ENCODE measurements at places on chromosomes 1 and 21.

DNA sequence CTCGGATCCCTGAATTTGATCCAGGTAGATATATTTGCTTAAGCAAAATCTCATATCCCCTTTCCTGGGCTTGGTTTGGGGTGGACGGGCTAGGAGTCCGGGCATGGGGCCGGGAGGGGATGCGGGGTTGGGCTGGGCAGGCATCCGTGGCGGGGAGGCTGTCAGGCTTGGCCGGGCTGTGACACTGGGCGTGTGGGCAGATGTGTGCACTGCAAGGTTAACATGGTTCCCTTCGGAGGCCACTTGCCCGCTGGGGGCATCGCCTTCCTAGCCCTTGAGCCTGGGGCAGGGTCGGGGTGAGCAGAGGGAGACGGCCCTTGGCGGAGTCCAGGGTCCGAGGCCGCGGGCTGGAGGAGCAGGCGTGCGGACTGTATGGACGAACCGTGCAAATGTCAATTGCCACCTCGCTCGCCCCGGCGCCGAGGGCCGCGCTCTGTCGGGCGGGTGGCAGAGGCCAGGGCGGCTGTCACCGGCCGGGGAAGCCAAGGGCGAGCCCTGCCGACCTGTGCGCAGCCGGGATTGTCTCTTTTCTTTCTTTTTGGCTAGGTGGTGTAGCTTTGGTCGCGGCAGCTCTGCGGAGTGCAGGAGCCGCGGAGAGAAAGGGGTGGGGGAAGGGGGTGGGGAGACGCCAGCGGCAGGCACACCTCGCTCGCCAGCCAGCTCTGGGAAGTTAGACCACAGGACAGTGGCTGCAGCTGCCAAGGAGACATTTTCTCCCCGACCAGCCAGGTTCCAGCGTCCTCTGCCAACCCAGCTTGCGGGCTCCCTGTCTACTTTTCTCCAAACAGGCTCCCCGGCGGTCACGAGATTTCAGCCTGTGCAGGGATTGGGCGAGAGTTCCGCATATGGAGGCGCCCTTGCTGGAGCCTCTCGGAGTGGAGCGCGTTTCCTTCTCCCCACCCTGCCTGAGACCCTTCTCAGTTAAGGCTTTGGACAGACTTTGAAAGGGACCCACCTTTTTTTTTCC lies 1.3 kb downstream of the RCOR3 start:
- DNase-seq = peak; percentile 39

- DNase-seq = no peak
Measured at GRCh38 chr1:165389609-165390008, 33.1 kb upstream of the LMX1A start.

- no peak for DNase-seq
Measured at GRCh38 chr1:181459067-181459466, 24.2 kb upstream of the CACNA1E start.

GRCh38 chr1:218347723-218348627 lies 2.8 kb downstream of the TGFB2 start:
- no peak for DNase-seq

GRCh38 chr1:216616425-216616824 lies 106.8 kb downstream of the ESRRG start:
- DNase-seq = no peak

DNA sequence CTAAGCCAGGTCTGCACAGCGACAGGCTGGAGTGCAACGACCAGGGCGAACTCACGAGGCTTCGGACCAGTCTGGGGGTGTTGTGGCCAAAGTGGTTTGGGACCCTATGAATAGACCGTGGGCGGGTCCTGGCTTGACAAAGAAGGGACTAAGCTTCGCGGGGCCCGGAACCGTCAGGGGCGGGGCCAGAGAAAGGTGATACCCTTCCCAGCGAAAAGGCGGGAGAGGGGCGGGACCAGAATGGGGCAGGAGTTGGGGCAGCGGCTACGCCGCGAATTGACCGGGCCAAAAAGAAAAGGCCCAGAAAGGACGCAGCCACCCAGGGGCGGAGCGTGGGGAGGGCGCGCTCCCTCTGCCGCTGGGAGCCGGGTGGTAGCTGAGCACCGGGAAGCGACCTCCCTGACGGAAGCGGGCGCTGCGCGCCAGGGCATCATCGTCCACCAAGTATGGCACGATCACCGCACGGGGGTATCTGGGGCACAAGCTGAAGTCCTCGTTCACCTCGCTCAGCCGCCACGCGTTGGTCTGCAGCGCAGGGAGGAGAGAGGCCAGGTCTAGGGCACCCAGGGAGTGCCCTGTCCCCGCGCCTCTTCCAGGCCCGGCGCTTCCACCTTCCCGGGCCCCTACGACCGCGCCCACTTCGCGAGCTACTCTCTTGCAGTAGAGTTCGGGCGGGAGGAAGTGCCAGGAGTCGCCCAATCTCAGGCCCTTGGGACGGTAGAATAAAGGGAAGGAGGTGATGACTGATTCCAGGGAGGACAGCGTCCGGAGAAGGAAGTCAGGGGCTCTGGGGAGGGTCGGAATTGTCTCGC lies 6.7 kb upstream of the FAM167B start:
- no peak for DNase-seq

DNA sequence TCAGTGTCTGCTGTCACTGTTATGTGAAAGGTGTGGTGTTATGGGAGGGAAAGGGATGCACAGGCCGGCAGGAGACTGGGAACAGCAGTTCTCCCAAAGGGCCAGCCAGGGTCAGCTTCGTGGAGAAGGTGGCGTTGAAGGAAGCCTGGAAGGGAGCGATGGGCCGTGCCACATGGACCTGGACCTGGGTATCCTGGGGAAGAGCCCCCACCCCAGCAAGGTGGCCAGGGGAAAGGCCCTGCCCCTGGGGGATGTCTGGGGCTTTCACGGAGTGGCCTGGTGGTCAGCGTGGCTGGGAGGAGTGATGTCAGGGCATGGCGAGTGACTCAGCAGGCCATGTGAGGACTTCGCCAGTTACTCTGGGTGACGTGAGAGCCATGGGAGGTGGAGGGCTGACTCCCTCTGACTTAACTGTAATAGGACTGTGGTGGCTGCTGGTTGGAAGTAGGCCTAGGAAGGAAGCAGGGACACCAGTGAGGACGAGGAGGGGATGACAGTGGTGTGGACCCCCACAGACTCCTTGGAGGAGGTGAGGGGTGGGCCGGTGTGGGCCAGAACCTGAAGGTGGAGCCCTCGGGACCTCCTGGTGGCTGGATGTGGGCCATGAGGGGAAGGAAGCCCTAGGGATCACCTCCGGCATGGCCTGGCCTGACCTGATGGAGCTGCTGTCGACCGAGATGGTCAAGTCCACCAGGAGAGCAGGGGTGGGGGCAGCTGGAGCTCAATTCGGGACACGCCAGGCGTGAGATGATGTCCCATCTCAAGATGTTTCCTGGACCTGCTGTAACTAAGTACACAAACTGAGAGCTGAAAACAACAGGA lies 54.5 kb downstream of the BACE2 start:
- DNase-seq = no peak

DNA sequence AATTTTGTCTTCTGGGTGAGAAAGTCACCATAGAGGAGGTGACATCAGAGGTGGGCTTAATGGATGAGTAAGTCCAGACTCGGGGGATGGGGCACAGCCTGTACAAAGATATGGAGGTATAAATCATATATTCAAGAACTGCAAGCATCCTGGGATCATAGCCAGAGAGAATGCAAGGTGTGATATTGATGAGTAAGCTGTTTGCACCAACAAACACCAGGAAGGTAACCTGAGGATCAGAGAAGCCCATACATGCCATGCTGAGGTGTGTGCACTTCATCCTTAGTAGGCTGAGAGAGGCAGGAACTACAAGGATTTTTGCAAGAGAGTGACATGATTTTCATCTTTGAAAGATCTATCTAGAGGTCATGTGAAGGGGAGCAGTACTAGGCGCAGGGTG lies 306.4 kb downstream of the HHAT start:
- no peak for DNase-seq

- no peak for DNase-seq
Measured at GRCh38 chr1:46512135-46512791, 22.6 kb downstream of the DMBX1 start.

- no peak for DNase-seq
Measured at GRCh38 chr1:34612091-34612827, 142.6 kb upstream of the GJB5 start.

DNA sequence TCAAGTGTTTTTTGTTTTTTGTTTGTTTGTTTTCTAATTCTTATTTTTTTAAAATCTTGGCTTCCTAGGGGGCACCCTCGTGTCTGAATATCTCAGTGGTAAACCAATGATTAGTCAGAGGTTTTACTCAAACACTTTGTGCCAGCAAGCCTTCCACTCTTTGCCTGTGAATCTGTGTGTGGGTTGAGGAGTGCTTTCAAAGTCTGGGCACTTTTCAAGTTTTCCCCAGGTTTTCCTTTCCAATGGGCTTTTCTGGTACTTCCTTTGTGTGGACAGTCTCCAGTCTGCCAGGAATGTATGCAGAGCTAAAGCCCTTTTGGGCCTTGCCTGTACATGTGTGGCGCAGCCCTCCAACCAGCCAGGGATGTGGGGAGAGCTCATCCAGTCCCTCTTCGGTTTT lies 9.7 kb upstream of the PPIE start:
- no peak for DNase-seq

GRCh38 chr1:94385308-94385929 lies 32.8 kb upstream of the ABCD3 start:
- DNase-seq = no peak

GRCh38 chr1:23159963-23160877 lies 8.4 kb downstream of the LUZP1 start:
- DNase-seq = no peak

DNA sequence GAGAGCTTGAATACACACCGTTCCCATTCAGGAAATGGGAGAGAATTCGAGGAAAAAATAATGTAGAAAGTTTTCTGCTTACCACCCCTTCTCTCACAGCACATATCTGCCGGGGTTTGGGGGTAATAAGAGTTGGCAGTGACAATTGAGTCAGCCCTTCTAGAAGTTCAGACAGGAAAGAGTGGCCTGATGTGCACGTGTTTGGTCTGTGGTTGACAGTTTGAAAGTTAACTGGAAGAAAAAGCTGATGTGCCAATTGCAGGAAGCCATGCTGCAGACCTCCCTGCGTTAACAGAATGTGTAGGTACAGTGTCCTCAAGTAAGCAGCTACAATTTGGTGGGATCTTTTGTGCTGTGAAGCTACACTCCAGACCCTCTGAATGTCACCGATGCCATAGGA lies 50.9 kb downstream of the DHX9 start:
- no peak for DNase-seq

DNA sequence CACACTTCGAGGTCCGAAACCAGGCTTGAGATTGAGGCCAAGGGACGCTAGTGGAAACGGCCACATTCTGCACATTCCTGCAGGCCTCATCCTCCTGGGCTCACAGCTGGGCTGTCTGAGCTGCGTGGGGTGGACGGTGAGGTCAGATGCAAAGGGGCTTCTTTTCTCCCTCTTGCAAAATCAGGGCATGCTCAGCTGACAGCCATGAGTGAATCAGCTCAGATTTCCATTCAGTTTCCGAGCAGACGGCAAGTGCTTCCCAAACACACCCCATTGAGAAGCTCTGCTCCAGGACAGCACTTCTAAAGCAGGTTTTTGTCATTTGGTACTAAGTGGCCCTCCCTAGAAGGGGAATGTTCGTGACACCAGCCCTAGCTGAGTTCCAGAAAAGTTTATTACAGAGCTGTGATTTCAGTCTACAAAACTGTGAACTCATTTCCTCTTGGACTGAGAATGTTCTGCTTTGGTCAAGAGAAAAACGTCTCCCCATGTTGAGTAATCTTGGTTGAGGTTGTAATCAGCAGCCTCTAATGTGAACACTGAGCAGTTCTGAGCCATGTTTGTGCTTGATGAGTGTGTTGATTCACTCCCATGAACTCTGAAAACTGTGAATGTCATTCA lies 10.0 kb downstream of the PDPN start:
- DNase-seq = no peak

DNA sequence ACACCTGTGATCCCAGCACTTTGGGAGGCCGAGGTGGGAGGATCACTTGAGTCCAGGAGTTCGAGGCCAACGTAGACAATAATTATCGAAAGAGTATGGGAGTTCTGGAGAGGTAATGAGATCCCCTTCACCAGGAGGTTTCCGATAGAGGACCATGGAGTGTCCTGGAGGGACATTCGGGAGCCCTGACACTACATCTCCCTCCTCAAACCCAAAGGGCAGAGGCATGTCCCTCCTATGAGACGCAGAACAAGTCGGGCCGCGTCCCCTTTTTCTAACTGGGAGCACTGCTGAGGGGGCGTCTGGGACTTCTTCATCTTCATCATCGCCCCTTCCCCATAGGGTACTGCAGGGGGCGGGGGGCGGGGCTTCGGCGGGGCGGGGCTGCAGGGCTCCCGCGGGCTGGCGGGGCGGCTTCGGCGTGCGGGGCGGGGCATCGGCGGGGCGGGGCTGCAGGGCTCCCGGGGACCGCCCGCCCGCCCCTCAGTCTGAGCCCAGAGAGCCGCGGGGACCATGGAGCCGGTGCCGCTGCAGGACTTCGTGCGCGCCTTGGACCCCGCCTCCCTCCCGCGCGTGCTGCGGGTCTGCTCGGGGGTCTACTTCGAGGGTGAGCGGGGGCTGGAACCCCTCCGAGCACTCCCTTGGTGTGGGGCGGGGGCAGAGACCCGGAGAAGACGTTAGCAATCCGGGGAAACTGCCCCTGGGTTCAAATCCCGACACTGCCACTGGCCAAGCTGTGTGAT lies at the start of gene THEMIS2:
Gene THEMIS2 (plus strand): TSS at position 486 of the 743 bp plus-strand sequence. CDS start 28 bp downstream, at position 514.
- DNase-seq = peak; percentile 72

GRCh38 chr1:243421784-243422183 lies 165.9 kb downstream of the SDCCAG8 start:
- DNase-seq = no peak

GRCh38 chr1:59410457-59410856 lies 113.6 kb downstream of the FGGY start:
- DNase-seq = no peak

DNA sequence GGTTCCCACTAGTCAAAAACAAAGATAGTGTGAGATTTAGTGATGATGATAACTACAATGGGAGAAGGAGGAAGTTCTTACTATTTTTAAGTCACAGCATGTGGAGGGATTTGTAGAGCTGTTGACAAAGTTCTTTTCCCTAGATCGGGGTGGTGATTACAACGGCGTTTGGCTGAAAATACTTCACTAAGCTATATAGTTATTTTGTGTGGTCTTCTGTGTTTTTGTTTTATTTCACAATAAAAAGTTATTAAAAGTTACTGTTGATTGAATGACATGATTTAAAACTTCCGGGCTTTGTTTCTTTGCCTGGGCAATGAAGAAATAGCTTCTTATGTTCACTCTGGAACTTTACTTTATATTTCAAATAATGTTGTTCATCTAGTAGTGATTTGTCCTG lies 47.3 kb upstream of the SSX2IP start:
- DNase-seq = no peak

- DNase-seq = no peak
Measured at GRCh38 chr1:86646256-86646655, 58.1 kb upstream of the SH3GLB1 start.

GRCh38 chr1:8866792-8867415 lies 11.6 kb downstream of the ENO1 start:
- DNase-seq = no peak

GRCh38 chr1:202938287-202938925 lies 11.4 kb upstream of the KLHL12 start:
- DNase-seq = no peak

GRCh38 chr1:57597036-57597435 lies 173.2 kb upstream of the DAB1 start:
- no peak for DNase-seq

- DNase-seq = no peak
Measured at GRCh38 chr1:2195785-2196184, 1.2 kb upstream of the FAAP20 start.

- no peak for DNase-seq
Measured at GRCh38 chr1:78843546-78843945, 163.0 kb downstream of the ADGRL4 start.
